Activated naive CD8-positive, alpha-beta T cell treated with anti-CD3 and anti-CD28 coated beads, Interleukin-2, amount 50 U/mL, for 16 hours (primary cell): ENCODE measurements at places on chromosomes 16 and 17.

GRCh38 chr17:34122515-34122914 lies 132.6 kb upstream of the CCL2 start:
- DNase-seq = no peak

- DNase-seq = no peak
Measured at GRCh38 chr16:73042807-73043206, 5.1 kb downstream of the ZFHX3 start.

DNA sequence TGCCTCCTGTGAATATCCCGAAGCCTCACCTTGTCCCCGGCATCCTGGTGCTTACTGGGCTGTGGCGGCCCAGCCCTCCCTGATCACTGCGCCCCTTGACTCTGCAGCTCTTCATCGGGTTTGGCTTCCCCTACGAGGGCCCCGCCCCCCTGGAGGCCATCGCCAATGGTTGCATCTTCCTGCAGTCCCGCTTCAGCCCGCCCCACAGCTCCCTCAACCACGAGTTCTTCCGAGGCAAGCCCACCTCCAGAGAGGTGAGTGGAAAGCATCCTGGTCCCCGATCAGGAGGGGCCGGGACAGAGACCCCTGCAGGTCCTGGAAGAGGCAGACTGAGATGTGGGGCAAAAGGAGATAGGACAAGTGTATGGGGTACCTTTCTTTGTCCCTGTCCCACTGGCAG lies 72.1 kb downstream of the MGAT5B start:
- DNase-seq = no peak

DNA sequence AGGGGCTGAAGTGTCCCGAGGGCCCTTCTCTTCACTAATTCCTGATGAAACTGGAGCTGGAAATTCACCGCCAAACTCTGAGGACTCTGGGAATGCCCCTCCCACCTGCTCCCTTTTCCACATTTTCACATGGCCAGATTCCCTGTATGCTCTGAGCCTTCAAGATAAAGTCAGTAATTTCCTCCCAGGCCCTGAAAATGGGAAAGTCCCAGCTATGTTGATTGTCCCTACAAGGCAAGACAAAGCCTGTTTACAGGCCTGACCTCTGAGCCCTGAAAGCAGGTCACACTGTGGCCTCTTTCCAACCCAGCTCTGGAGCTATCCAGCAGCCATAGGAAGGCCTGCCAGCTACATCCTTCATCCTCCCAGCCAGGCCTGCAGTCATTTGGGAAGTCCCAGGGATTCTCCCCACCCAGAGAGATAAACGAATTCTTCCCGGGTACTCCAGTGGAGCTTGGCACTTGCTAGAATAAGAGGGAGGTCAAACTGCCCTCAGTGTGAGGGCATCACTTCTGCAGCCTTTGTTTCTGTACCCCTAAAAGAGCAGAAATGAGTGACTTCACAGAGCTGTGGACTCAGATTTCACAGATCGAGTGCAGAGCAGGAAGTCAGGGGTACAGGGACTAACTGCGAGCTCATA lies 19.6 kb upstream of the CCL2 start:
- no peak for DNase-seq

- no peak for DNase-seq
Measured at GRCh38 chr17:43003542-43004172, 2.9 kb upstream of the IFI35 start.

GRCh38 chr16:17470908-17471718 lies at the start of gene XYLT1:
Gene XYLT1, minus strand, starts transcription at chr16:17470960. Its CDS starts 164 bp downstream, at chr16:17470796.
- no peak for DNase-seq
